Chondrocyte (in vitro differentiated cells): ENCODE measurements at places on chromosomes 11 and 22. TPM values are rescaled to one million over a fixed set of nuclear protein-coding genes. Genes with fewer than 3 reads are reported as not detected.

The XKR3 gene
- total RNA-seq, result not detected in 3 replicates

DNA sequence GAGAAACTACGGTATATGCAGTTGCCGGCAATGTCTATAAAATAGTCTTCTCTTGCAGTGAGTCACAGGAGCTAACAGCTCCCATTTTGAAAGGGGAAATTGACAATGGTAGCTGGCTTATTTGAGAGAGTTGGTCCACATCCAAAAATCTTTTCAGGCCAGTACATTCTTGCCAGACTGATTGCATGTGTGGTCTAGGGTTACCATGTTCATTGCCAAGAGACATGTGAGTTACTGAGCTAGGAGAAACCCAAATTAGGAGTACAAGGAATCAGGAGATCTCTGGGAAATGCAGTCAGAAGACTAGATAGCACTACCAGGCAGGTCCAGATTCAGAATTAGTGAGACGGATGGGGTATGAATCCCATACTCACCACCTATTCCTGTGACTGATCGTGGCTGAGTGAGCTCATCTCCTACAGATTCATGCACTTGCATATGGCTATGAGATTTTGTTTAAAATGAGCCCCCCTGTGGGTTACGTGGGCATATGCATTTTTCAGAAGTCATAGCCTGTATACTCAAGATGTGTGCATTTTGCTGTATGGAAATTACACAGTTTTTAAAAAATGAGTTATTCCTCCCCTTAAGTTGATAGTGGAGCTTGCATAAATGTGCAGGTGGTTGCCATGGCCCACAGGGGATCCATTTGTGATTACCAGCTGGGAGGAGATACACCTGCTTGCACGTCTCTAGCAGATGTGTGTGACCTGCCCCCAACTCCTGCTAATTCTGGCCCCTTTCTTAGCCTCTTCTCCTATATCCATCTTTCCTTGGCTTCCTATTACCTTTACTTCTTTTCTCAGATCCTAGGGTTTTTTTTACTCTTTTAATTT, 102.7 kb downstream of the COMMD9 start:
- no peak overlapping the region for H3K4me3 ChIP-seq
- peaks cover 30% of the 10 kb centered on the region for H3K4me1 ChIP-seq
- no peak for DNase-seq
- no peaks in the 10 kb centered on the region for H3K27me3 ChIP-seq

DNA sequence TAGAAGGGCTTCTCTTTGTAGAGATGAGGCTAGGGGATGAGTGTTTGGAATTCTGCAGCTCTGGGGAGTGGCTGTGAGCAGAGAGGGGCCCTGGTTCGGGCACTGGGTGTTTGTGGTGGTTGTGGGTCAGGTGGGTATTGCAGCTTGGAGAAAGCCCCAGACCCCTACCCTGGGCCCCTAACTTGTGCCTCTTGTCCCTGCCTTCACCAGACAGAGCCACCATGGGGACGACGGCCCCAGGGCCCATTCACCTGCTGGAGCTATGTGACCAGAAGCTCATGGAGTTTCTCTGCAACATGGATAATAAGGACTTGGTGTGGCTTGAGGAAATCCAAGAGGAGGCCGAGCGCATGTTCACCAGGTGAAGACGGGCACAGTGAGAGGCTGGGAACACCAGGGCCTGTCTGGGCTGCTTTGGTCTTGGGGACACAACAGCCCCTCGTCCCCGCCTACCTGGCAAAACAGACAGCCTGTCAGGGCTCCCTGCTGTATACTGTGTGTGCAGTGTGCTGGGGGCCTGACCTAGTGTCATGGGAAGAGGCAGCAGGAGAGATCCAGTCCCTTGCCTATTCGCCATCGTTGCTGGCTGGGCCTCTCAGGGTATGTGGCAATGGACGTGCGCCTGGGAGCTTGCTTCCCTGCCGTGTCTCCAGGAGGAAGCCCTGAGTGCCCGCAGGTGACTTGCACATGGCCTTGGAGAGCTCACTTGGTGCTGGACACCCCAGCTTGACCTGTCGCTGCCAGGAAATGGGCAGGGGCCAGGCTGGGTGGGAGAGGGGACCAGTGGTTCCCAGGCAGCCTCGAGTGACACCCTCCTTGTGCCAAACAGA, 4.3 kb downstream of the INCENP start:
- no peak overlapping the region for H3K4me3 ChIP-seq
- H3K4me1 ChIP-seq, result peaks cover 25% of the 10 kb centered on the region
- H3K36me3 ChIP-seq, result peaks cover 8% of the 10 kb centered on the region
- no peak overlapping the region for H3K27ac ChIP-seq

GRCh38 chr11:83656796-83657330, 370.7 kb upstream of the CCDC90B start:
- peaks cover 9% of the 10 kb centered on the region for H3K27me3 ChIP-seq
- no peak for DNase-seq
- H3K4me3 ChIP-seq, result no peak overlapping the region
- H3K27ac ChIP-seq, result no peak overlapping the region
- H3K36me3 ChIP-seq, result no peaks in the 10 kb centered on the region

GRCh38 chr11:61586792-61587430, 6.0 kb upstream of the SYT7 start:
- no peak for DNase-seq
- H3K4me3 ChIP-seq, result no peak overlapping the region
- no peaks in the 10 kb centered on the region for H3K36me3 ChIP-seq
- H3K27me3 ChIP-seq, result peaks cover 48% of the 10 kb centered on the region

- DNase-seq, result no peak
- no peaks in the 10 kb centered on the region for H3K4me1 ChIP-seq
- peaks cover 33% of the 10 kb centered on the region for H3K27me3 ChIP-seq
- H3K36me3 ChIP-seq, result no peaks in the 10 kb centered on the region
- no peak overlapping the region for H3K27ac ChIP-seq
Observed at GRCh38 chr11:83723999-83724398, 437.8 kb upstream of the CCDC90B start.

DNA sequence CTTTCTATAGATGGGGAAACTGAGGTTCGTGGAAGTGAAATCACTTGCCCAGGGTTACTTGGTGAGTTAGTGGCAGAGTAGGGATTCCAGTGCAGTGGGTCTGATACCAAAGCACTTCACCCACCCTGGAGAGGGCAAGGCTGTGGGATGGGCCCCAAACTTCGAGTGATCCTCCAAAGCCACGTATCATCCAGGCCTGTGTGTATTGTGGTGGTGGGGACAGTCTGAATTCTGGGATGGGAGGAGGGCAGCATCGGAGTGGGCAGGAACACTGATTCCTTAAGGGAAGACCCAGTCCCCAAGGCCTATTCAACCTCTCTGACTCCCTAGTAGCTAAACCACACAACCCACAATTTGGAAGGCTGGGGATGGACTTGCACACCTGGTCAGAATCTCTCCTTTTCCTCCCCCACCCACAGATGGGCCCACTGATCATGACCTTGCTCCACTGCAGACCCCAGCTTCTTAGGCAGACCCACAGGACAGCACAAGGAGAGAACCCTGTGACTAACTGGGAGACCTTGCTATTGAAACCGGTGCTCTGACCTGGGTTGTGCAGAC, 11.5 kb downstream of the TMPRSS13 start:
- no peak overlapping the region for H3K4me3 ChIP-seq
- H3K27ac ChIP-seq, result no peak overlapping the region
- H3K4me1 ChIP-seq, result no peaks in the 10 kb centered on the region
- peaks cover 30% of the 10 kb centered on the region for H3K27me3 ChIP-seq

DNA sequence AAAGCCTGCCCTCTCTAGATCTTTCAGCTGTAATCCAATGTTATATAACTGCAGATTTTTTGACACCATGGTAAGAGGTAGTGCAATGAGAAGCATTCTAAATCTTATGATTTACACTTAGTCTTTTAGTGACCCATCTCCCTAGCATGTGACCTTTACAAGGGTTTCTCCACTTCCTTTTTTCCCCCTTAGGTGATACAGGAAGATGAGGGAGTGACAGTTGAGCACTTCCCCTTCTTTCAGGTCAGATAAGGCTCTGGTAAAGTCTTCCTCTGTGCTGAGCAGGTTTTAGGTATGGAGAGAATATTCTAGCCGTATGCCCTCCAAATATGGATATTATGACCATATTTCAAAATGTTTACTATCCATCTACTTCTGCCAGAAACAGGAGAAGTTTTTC, 753.6 kb downstream of the JRKL start:
- no peaks in the 10 kb centered on the region for H3K36me3 ChIP-seq
- no peaks in the 10 kb centered on the region for H3K4me1 ChIP-seq
- peaks cover 4% of the 10 kb centered on the region for H3K27me3 ChIP-seq
- no peak overlapping the region for H3K4me3 ChIP-seq
- DNase-seq, result no peak

- H3K4me3 ChIP-seq, result no peak overlapping the region
- no peak for DNase-seq
- H3K4me1 ChIP-seq, result no peaks in the 10 kb centered on the region
- H3K36me3 ChIP-seq, result no peaks in the 10 kb centered on the region
- H3K27me3 ChIP-seq, result peaks cover 44% of the 10 kb centered on the region
Observed at GRCh38 chr22:48249713-48250268, 1487.3 kb downstream of the TBC1D22A start.

DNA sequence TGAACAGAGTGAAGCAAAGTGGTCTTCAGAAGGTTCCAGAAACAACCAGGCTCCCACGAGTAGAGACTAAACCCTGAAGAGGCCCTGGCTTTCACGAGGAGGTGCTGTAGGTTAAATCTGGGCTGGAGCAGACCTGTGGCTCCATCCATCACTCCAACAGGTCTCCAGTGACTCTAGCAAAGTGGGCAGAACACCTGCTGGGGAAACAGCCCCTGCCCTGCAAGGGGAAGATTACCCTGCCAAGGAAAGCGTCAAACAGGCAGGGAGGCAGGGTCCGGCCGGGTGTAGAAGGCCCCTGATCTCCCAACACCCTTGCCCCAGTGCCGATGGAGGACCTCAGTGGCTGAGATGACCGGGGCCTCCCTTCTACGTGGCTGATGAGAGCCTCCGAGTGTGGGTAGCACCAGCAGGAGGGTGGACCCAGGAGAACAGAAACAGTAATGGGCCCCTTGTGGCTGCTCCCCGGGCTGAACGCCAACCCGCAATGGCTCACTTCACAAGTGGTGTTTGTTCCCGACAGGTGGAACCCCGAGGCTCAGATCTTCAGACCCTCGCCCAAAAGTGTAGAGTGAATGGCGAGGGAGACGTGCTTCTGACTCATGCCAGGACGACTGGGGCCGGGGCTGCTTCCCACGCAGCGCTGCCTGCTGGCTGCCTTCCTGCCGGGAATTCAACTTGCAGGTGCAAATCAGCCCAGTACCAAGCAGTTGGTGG, 112.0 kb downstream of the SHANK2 start:
- H3K36me3 ChIP-seq, result no peaks in the 10 kb centered on the region
- no peak overlapping the region for H3K27ac ChIP-seq
- H3K27me3 ChIP-seq, result peaks cover 21% of the 10 kb centered on the region
- DNase-seq, result no peak

GRCh38 chr11:1640076-1640946, 10.7 kb downstream of the KRTAP5-5 start:
- H3K36me3 ChIP-seq, result no peaks in the 10 kb centered on the region
- peak; percentile 74 for DNase-seq
- H3K4me3 ChIP-seq, result no peak overlapping the region
- H3K4me1 ChIP-seq, result no peaks in the 10 kb centered on the region

DNA sequence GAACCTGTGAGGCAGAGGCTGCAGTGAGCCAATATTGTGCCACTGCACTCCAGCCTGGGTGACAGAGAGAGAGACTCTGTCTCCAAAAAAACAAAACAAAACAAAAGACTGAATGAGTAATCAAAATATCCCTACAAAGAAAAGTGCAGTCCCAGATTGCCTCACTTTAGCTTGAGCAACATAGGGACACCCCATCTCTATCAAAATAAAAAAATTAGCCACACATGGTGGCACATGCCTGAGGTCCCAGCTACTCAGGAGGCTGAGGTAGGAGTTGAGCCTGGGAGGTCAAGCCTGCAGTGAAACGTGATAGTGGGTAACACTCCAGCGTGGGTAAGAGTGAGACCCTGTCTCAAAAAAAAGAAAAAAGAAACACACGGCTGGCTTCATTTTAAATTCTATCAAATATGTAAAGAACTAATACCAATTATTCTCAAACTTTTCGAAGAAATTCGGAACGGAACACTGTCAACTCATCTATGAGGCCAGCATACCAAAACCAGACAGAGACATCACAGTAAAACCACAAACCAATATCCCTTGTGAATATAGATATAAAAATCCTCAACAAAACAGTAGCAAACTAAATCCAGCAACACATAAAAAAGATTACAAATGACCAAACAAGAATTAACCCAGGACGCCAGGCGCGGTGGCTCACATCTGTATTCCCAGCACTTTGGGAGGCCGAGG, 12.9 kb downstream of the CHEK2 start:
- H3K27me3 ChIP-seq, result no peaks in the 10 kb centered on the region
- H3K4me3 ChIP-seq, result no peak overlapping the region
- no peak for DNase-seq
- H3K27ac ChIP-seq, result no peak overlapping the region
- H3K4me1 ChIP-seq, result peaks cover 5% of the 10 kb centered on the region

The ABTB2 gene
- total RNA-seq, result 2.2 to 3.1 TPM (median 3.1 TPM) in 3 replicates

GRCh38 chr11:64970731-64971151, 1.2 kb downstream of the MAJIN start:
- H3K36me3 ChIP-seq, result no peaks in the 10 kb centered on the region
- H3K4me1 ChIP-seq, result peaks cover 12% of the 10 kb centered on the region
- DNase-seq, result no peak
- peak overlapping the region; percentile 32 for H3K27ac ChIP-seq
- H3K4me3 ChIP-seq, result no peak overlapping the region

- no peak overlapping the region for H3K27ac ChIP-seq
- H3K27me3 ChIP-seq, result no peaks in the 10 kb centered on the region
- H3K36me3 ChIP-seq, result no peaks in the 10 kb centered on the region
- H3K4me1 ChIP-seq, result peaks cover 16% of the 10 kb centered on the region
- H3K4me3 ChIP-seq, result no peak overlapping the region
Observed at GRCh38 chr11:93193731-93194130, 4.1 kb downstream of the SLC36A4 start.

GRCh38 chr11:77205467-77206263, 77.6 kb downstream of the MYO7A start:
- peak; percentile 88 for DNase-seq
- H3K27ac ChIP-seq, result no peak overlapping the region
- H3K27me3 ChIP-seq, result peaks cover 4% of the 10 kb centered on the region
- no peaks in the 10 kb centered on the region for H3K36me3 ChIP-seq
- no peak overlapping the region for H3K4me3 ChIP-seq

GRCh38 chr11:132451942-132452601, 1080.2 kb downstream of the OPCML start:
- H3K4me1 ChIP-seq, result peaks cover 28% of the 10 kb centered on the region
- H3K36me3 ChIP-seq, result no peaks in the 10 kb centered on the region
- no peak for DNase-seq
- H3K4me3 ChIP-seq, result no peak overlapping the region

GRCh38 chr11:112339566-112339965, 78.9 kb upstream of the PLET1 start:
- H3K27me3 ChIP-seq, result no peaks in the 10 kb centered on the region
- H3K27ac ChIP-seq, result no peak overlapping the region
- H3K4me3 ChIP-seq, result no peak overlapping the region
- H3K4me1 ChIP-seq, result peaks cover 9% of the 10 kb centered on the region

GRCh38 chr11:100003985-100004384, 683.1 kb upstream of the ARHGAP42 start:
- H3K36me3 ChIP-seq, result no peaks in the 10 kb centered on the region
- no peak overlapping the region for H3K27ac ChIP-seq
- no peaks in the 10 kb centered on the region for H3K4me1 ChIP-seq
- no peak overlapping the region for H3K4me3 ChIP-seq
- no peaks in the 10 kb centered on the region for H3K27me3 ChIP-seq
